Fibroblast of pulmonary artery (primary cell): ENCODE measurements at places on chromosomes 3 and 15.

GRCh38 chr3:118181274-118181673 is 853.4 kb downstream of the IGSF11 start:
- DNase-seq, result no peak

DNA sequence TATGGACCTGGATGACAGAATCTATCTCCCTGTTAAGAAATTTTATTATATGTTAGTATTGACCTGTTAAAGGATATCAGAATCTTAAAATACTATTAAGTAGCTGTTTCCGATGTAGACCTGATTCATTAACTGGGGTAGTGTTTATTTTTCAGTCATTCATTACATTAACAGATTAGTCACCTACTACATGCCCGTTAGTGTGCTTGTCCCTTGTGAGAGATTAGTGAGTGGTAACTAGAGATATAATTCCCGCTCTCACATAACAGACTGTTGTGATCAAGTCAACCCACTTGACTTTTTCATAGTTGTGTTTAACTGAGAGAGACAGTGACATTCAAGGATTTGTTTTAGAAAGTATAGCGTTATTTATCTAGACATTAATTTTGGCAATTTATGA is 166.8 kb downstream of the TCF12 start:
- DNase-seq, result no peak

DNA sequence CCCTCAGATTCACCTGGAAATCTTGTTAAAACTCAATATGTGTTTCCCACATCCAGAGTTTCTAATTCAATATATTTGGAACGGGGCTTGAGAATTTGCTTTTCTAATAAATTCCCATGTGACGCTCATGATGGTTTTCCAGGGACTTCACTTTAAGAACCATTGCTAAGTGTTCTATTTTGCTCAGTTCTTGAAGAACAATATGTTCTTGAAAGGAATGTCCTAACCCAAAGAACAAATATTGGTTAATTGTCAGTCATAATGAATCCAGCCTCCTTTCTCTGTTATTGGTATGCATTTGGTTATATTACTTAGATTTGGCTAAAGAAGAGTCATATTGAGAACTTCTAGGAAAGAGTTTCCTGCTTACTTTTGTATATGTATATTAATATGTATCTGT is 4.4 kb upstream of the PLSCR2 start:
- no peak for DNase-seq

DNA sequence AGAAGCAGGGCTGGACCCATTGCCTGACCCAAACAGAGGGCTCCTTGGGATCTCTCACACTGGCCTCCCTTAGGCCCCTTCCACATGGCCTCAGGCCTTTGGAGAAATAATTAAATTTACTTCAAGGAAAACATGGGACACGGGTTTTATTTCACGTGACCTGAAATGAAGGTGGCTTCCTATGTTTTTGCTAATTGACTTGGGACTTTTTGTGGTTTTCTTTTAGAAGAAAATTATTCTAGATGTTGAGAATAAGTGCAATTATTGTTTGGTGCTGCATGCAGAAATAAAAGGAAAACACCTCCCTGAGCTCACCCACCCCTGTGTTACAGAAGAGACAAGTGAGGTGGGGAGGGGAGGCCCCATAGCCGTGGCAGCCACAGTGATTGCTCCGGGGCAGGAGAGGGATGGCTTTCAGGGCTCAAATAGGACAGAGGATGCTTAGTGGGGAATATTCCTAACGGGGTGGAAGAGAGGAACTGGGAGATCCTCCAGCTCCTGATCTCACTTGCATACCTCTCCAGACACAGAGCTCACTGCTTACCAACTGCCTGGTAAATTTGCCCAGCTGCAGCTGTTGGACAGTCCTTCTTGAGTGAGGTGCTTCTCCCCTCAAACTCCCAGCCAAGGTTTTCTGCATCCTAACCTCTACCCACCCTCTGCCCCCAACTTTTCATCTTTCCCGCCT is 29.2 kb upstream of the RPL29 start:
- no peak for DNase-seq

- DNase-seq, result no peak
These were observed 129.2 kb upstream of the TSC22D2 start for GRCh38 chr3:150278843-150279381.

DNA sequence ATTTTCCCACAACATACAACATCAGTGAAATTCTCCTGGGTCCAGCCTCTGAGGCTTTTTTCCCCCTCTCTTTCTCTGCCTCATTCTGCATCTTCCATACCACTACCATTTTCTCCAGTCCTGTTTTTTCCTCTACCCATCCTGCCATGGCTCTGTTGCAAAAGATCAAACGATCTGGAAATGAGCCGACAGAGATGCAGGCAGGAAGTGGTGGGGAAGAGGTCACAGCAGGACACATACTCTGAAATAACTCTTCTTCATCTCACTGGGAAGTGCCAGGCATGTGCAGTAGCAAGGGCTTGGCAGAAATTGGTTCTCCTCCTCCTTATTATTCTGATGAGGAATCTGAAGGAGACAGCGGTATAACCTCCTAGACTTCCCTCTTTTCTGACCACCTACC is 114.3 kb downstream of the CORO2B start:
- no peak for DNase-seq

GRCh38 chr15:35102186-35102585 is 17.1 kb upstream of the NANOGP8 start:
- DNase-seq, result no peak

- peak; percentile 84 for DNase-seq
These were observed 9.6 kb upstream of the TAGLN3 start for GRCh38 chr3:111989061-111989678.

GRCh38 chr3:191280882-191281281 is 48.3 kb upstream of the CCDC50 start:
- DNase-seq, result no peak

- DNase-seq, result no peak
These were observed 4.9 kb upstream of the PAK6 start for GRCh38 chr15:40233727-40234577.

DNA sequence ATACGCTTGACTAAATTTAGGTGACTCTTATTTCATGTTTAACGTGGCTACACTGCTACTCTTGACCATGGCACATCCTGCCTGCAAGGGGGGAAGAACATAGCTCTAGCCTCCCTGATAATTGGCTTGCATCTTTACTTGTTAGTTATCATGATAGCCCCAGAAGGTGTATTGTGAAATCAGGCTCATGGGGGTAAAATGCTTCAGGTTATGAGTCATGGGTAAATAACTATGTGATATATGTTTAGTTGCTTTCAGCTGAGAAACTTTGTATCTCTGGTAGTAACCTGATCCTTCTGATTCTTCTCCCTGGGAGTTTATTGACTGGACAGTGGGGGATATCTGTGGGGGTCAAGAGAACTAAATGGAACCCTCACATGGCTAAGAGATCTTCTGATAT is 660.8 kb upstream of the UBE2E2 start:
- peak; percentile 2 for DNase-seq

- no peak for DNase-seq
These were observed 94.9 kb downstream of the LRRK1 start for GRCh38 chr15:101013769-101014675.

GRCh38 chr15:65318870-65319356 is 14.4 kb downstream of the RNU5B-1 start:
- DNase-seq, result peak; percentile 80

DNA sequence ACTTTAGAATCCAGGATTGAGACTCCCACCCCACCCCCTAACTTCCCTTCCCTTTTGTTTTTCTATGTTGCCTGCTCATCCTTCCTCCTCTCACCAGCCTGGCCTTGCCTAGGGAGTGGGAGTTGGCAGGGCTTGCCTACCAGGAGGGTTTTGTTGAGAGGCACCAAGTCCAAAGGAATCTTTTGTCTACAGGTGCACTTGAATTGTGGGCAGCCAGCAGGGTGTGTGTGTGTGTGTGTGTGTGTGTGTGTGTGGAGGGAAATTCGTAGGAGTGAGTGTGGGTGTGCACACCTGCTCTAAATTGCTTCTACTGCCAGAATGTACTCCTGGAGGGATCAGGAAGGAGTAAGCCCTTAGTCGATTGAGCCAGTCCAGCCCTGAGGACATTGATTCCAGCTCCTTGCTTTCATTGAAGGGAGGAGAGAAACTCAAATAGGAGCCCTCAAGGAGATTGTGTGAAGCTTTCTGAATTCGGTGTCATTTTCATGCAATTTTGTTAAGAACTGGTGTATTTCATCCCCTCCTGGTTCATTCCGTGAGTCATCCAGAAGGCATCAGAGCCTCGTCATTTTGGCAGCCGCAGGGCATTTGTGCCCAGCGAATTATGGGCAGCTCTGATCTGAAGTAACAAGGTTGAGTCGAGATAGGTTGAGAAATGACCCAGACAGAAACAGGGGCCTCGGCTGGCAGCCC is 112.1 kb downstream of the SLCO3A1 start:
- peak; percentile 58 for DNase-seq

DNA sequence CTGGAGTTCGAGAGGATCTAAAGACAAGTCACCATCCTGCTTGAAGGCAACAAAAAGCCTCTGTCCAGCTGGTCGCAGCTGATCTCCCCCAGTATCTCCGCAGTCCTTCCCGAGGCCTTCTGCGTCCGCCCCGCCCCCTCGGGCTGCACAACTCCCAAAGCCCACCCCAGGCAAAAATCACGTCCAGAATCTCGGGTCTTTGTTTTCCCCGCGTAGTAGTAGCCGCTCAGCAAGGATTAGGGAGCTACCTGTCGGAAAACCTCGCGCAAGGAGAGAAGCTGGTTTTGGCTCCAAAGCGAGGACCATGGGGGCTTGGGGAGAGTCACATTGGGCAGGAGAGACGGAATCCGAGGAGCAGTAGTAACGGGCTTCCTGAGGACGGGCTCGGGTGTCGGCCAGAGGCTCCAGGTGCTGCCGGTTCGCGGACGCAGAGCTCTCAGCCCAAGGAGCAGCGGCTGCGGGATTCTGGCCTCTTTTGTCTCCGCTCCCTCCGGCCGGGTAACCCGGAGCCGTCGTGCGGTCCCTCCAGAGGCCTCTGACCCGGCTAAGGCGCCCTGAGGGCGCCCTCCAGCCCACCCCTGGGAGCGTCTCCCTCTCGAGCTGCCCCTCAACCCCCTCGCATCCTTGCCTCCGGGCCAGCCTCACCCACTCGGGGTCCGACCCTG is 401 bp downstream of the ZSCAN29 start:
- DNase-seq, result peak; percentile 42

DNA sequence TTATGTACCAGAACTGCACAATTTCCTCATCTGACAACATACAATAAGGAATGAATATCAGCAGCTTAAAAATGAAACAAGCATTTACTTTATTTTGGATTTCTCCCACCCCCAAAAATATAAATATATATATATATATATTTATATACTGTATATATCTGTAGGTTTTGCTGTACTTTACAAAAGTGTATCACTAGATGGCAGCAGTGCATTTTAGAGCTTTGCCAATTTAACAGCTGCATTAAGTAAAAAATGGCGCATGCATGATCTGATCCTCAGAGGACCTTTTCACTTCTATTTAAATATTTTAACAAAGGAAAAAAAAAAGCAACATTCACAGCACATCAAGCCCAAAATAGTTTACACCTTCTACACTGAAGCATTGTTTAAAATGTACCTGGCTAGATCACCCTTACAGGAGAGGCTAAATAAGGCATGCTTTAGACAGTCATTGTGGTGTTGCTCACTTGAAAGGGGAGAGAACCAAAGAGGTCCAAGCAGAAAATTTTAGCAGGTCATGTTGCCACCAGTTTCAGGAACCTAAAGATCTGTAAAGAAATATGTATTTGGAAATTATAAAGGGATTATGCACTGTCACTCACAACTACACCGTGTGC is 72.6 kb downstream of the NPTN start:
- peak; percentile 89 for DNase-seq

DNA sequence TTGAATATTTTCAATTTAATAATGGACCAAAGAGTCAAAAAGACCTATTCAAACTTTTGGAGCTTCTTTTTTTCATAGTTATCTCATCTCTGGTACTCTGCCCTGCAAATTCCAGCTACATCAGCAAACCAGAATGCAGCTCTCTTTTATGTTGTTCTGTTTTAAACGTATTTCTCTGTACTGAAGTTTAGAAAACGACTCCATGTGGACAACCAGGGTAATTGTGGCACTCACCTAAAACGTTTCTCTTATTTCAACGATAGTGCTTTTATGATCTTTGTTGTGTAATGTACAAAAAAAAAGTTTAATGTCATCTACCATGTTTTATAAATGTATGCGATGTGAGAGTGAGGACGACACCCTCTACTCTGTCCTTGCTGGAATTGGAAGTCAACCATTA is 1472.3 kb upstream of the GBE1 start:
- DNase-seq, result no peak

GRCh38 chr15:59751552-59752413 is 62.7 kb upstream of the BNIP2 start:
- DNase-seq, result peak; percentile 9

- peak; percentile 33 for DNase-seq
These were observed 427.5 kb upstream of the ALCAM start for GRCh38 chr3:104939196-104939595.

DNA sequence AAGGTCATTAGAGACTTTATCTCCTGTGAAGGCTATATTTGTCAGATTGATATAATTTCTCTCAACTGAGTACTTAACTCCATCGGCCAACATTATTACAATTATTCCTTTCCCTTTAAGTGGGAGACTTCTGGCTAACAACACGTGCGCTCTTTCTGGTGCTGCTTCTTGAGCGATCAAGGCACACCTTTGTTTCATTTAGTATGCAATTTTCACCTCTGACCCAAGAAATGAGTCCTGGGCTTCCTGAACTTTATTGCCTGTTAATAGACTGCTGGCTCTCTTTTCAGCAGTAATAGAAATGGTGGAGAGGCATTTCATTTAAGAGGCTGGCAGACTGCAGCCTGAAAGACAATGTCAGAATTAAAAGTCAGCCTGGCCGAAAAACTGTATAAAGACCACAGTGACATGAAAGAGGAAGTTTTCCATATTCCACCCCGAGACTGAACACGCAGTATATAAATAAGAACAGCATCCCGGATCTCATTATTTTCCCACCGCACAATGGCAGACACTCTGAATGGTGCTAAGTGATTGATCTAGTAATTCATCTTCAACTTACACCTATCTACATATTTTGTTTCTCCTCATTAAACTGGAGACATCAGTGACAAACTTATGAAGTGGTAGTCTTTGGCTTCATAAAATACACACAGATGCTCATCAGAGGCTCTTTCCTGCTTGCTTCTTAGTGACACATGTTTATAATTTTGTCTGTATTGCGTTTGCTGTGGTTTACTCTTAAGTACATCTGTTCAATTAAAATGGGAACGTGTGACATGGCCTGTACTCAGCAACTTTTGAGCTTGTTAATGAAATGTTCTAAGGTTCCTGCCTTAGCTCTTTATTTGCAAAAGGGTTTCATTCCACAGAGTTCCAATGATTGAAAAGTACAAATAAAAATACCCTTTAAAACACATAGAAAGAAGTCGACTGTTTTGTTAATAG is 299.9 kb downstream of the MECOM start:
- no peak for DNase-seq

- DNase-seq, result no peak
These were observed at the start of gene CCR8 for GRCh38 chr3:39329493-39329892. TSS of gene CCR8 (plus strand) at chr3:39329709. CDS start at chr3:39332332, 2,623 bp downstream.

GRCh38 chr3:50112462-50112861 is 23.7 kb downstream of the RBM5 start:
- no peak for DNase-seq

- no peak for DNase-seq
These were observed 11.8 kb upstream of the RIOX2 start for GRCh38 chr3:97983933-97984491.

DNA sequence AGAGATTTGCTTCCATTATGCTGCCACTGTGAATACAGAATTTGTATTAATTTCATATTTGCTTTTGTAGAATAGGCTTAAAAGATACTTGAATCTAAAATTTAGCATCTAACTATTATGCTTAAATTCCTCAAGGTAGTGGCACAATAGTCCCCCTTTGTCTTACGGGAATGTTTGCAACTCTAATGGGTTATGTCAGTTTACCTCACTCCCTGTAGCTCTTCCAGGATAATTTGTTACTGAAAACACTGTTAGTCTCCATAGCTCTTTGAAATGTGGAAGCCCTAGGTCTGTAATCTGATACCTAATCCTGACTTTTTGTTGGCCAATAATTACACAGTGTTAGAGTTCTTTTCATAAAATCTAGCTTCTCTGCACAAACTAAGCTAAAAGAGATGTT is 433.4 kb downstream of the PYDC2 start:
- no peak for DNase-seq
